ENCODE measurements at places on chromosomes 2 and 18. TPM values are rescaled to one million over a fixed set of nuclear protein-coding genes. Genes with fewer than 3 reads are reported as not detected.

- H3K36me3 ChIP-seq: no peaks in the 10 kb centered on the region
- no peak overlapping the region for H3K4me3 ChIP-seq
- H3K4me1 ChIP-seq: no peaks in the 10 kb centered on the region
- H3K27ac ChIP-seq: peak overlapping the region; percentile 28
- DNase-seq: peak; percentile 54
Observed at GRCh38 chr18:45755934-45756333, 32.0 kb downstream of the SLC14A1 start.

SRD5A2 gene
- total RNA-seq: not detected

DNA sequence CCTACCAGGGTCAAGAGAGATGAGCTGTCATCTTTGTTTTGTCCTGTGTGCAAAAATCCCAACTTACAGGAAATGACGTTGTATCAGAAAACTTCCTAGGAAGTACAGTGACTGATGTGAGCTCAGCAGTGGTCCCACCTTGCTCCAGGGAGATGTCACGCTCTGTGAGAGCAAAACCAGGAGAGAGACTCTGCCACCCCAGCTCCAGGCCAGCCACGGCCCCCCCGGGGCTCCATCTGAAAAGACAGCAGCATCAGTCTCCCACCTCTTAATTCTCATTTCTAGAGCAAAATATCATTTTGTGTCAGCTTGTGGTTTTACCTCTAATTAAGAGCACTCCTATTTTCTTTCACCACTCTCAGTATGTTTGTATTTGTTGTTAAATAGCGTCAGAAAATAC is 57.5 kb downstream of the MYL12B start:
- no peak overlapping the region for H3K4me3 ChIP-seq
- H3K36me3 ChIP-seq: no peaks in the 10 kb centered on the region
- no peaks in the 10 kb centered on the region for H3K4me1 ChIP-seq
- no peak for DNase-seq
- H3K27me3 ChIP-seq: no peaks in the 10 kb centered on the region

OTOS gene
- total RNA-seq: not detected

DNA sequence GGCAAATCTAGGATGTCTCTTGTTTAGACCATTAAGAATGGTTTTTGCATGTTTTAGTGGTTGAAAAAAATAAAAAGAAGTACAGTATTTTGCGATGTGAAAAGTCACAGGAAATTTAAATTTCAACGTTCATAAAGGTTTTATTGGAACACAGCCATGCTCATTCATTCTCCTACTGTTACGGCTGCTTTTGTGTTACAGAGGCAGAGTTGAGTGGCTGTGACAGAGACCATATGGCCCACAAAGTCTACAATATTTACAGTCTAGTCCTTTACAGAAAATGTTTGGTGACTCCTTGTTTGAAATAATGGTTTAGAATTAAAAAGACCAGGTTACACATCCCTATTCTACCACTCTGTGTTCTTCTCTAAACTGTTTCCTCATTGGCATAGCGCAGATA is 48.1 kb downstream of the MYOM1 start:
- no peaks in the 10 kb centered on the region for H3K36me3 ChIP-seq
- H3K27ac ChIP-seq: no peak overlapping the region
- no peak for DNase-seq
- H3K4me3 ChIP-seq: no peak overlapping the region
- H3K4me1 ChIP-seq: no peaks in the 10 kb centered on the region
- no peaks in the 10 kb centered on the region for H3K27me3 ChIP-seq

SERPINB3 gene
- total RNA-seq: not detected

- no peaks in the 10 kb centered on the region for H3K27me3 ChIP-seq
- no peaks in the 10 kb centered on the region for H3K36me3 ChIP-seq
- H3K27ac ChIP-seq: no peak overlapping the region
- no peak for DNase-seq
Observed at GRCh38 chr2:207670887-207671286, 40.6 kb upstream of the CCNYL1 start.

DNA sequence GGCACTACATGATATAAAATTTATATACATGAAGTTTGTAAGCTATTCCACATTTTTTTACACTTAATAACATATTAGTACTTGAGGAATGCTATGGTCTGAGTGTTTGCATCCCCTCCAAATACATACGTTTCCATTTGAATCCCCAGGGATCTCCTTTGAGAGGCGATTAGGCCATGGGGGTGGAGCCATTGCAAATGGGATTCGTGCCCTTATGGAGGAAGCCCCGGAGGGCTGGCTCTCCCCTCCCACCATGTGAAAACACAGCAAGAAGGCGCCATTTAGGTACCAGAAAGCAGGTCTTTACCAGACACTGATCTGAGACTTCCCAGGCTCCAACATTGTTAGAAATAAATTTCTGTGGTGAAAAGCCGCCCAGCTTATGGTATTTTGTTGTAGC is 20.8 kb upstream of the MBP start:
- no peaks in the 10 kb centered on the region for H3K27me3 ChIP-seq
- DNase-seq: no peak
- no peak overlapping the region for H3K27ac ChIP-seq
- no peaks in the 10 kb centered on the region for H3K4me1 ChIP-seq
- no peak overlapping the region for H3K4me3 ChIP-seq

- no peaks in the 10 kb centered on the region for H3K36me3 ChIP-seq
- no peak overlapping the region for H3K27ac ChIP-seq
- H3K27me3 ChIP-seq: peaks cover 2% of the 10 kb centered on the region
Observed at GRCh38 chr18:47254341-47254939, 3.0 kb upstream of the SKOR2 start.

Measured in breast epithelium (tissue), 4 donors.